Pulmonary artery endothelial cell (primary cell): ENCODE measurements at places on chromosomes 12 and 14.
A peak's percentile ranks its signal among the peaks of the same experiment; 100 is the strongest.

GRCh38 chr12:59382282-59383078 is 213.3 kb upstream of the SLC16A7 start:
- DNase-seq, result no peak

- DNase-seq, result no peak
Measured at GRCh38 chr14:105150026-105150367, 18.6 kb downstream of the JAG2 start.

- DNase-seq, result no peak
Measured at GRCh38 chr14:89166633-89167032, 250.4 kb downstream of the FOXN3 start.

DNA sequence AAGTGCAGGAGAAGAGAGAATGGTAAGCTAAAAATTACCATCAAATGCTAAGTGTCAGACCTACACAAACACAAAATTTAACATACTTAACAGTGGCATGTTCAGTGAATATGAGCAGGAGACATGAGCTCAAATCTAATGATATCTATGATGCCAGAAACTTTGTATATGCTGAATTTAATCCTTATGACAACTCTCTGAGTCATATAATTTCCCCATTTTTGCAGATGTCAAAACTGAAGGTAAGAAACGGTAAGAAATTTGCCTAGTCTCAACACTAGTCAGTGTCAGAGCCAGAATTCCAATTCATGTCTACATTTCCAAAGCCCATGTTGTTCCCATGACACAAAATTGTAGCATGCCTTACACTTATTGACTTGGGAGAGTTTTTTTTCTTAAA is 375.8 kb downstream of the APAF1 start:
- no peak for DNase-seq

GRCh38 chr14:98173305-98173704 is 1098.7 kb downstream of the BCL11B start:
- no peak for DNase-seq

GRCh38 chr12:31737763-31738162 is 8.9 kb upstream of the AMN1 start:
- no peak for DNase-seq

- peak; percentile 24 for DNase-seq
Measured at GRCh38 chr12:46585854-46586621, 213.5 kb upstream of the SLC38A2 start.

- no peak for DNase-seq
Measured at GRCh38 chr12:52612431-52613383, 5.7 kb downstream of the KRT73 start.

GRCh38 chr12:6423267-6424007 is 21.3 kb upstream of the CD27 start:
- DNase-seq, result peak; percentile 77

DNA sequence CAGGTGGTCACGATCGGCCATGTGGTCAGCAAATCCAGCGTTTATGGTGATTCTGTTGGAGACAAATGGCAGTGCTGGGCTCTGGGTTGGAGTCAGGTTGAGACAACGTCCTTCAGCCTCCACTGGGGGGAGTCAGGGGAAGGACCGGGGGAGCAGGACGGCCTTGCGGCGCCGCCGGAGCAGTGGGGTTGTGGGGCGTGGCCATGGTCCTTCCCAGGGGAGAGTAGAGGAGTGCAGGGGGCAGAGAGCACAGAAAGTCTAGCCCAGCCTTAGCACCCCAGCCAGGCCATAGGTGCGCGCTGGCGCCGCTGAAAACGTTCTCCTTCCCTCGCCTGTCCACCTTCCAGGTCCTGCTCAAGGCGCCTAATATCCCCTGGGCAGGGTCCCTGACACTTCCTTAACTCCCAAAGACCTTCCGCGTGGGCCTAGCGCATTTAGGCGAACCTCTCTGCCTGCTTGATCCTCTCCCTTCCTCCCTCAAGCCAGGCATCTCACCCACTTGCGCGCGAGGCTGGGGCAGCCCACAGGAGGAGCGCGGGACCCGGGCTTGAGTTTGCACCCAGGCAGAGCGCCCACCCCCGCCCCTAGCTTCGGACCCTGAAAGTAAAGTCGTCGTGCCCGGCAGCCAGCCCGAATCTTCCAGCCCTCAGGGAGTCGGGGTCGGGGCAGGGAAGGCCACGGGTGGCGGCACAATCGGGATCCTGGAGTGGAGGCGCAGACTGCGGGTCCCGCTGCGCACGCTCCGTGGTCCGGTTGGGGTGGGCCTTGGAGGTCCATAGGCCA is 3.1 kb upstream of the KIF26A start:
- DNase-seq, result no peak

- no peak for DNase-seq
Measured at GRCh38 chr12:4293299-4293965, 19.9 kb downstream of the CCND2 start.

DNA sequence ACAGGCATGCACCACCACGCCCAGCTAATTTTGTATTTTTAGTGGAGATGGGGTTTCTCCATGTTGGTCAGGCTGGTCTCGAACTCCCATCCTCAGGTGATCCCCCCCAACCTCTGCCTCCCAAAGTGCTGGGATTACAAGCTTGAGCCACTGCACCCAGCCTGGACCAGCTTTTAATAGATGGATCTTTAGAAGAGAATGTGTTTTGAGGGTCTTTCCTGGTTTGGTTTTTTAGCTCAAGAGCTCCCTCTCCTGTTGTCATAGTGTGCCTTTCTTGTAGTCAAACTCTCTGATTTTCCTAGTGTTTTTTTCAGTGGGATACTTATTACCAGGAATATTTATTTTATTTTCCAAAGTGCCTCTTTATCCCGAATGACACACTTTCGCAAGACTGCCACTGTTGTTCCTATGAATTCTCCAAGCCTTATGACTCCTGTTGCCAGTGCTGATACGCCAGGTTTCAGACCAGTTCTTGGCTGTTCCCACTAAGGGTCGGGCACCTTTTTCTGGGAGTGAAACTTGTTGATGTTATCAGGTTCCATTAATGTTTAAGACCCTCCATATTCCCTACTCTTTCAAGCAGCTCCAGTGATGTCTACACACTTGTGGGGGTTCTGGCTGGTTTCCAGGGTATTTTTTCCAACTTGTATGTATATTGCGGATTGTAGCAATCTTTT is 31.5 kb upstream of the LIMA1 start:
- no peak for DNase-seq

DNA sequence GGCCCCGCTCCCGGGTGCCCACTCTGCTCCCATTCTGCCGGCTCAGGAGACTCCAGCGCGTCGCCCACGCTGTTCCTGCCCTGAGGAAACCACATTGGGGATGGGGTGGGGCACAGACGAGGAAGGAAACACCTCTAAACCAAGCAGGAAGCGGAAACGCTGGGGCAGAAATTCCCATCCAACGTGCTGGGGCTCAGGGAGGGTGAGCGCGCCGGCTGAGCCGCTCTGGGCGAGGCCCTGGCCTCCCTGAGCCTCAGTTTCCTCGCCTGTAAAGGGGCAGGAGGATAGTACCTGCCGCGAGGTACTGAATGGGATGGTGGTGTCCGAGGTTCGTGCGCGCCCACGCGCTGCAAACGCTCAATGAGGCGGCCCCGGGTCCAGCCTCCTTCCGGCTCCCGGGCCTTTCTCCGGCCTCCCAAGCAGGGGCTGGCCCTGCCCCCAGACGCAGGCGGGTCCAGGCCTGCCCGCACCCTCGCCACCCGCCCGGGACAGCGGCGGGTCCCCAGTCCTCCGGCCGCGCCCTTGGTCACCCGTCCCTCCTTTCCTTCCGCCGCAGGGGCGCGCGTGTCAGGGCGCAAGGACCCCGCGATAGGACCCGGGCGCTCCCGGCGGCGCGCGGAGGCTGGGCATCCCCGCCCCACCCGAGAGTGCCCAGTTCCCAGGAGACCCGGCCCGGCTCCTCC is 673 bp downstream of the BEGAIN start:
- DNase-seq, result no peak

DNA sequence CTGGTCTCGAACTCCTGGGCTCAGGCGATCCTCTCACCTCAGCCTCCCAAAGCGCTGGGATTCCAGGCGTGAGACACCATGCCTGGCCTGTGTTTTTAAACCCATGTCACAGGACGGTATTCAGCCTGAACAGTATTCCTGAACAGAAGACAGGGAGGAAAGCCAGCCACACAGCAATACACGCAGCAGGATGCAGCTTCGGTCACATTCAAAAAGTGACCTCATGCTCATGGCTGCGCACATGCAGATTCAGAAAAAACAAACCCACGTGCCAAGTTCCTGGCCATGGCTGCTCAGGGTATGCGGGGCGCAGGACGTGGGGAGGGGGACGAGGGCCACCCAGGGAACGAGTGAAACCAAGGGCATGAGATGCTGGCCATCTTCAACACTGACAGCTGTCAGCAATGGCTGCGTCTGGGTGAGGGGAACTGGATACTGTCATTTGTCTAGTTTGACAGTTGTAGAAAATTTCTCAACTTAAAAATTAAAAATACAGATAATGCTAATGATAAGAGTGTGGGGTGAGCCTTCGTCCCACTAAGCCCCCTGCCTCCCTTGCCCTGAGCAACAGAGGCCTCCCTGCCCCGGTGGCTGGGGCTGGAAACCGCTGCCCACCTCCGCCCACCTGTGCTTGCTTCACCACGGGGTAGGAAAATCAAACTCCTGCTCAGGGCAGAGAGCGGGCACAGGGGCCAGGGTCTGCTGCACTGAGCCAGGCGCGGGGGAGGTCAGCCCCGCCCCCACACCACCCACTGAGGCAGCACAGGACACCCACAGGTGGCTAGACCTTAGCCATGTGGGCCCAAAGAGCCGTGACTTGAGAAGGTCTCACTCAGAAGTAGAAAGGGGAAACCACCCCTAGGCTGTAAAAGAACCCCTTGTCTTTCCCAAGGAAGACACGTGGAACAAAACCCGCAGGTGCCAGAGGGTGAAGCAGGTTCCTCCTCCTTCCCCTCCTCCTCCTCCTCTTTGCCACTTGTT is 84.2 kb downstream of the SCARB1 start:
- DNase-seq, result no peak

- DNase-seq, result no peak
Measured at GRCh38 chr12:59056966-59057365, 136.7 kb upstream of the LRIG3 start.

GRCh38 chr14:99065551-99065950 is 206.4 kb downstream of the BCL11B start:
- DNase-seq, result no peak

DNA sequence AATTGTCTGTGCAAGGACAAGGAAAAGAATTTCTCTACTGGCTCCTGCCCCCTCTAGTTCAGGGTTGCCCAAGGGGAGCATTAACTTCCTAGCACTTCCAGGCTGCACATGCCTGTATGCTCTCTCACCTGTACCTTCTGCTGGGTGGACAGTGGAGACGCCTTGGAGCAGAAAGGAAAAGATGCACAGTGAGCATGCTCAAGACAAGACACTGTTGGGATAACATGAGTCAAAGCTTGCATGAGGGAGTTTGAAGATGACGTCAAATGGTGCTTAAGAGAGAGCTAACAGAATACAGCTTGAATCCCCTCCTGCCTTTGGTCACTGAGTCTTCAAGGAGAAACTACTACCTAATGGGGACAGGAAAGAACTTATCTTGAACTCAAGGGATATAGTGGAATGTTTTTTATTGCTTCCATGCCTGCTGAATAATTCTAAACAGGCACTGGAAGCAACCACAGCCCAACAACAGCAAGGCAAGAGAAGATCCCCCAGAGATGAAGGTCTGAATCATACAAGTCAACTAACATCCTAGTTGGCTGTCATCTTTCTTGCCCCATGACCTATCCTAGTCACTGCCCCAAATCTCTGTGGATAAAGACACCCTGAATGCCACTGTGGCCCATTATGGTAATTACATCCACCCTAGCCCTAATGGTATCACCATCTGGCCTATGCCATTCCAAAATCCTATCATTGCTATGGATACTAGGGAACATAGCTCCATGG is 23.5 kb downstream of the RPS6KA5 start:
- no peak for DNase-seq

DNA sequence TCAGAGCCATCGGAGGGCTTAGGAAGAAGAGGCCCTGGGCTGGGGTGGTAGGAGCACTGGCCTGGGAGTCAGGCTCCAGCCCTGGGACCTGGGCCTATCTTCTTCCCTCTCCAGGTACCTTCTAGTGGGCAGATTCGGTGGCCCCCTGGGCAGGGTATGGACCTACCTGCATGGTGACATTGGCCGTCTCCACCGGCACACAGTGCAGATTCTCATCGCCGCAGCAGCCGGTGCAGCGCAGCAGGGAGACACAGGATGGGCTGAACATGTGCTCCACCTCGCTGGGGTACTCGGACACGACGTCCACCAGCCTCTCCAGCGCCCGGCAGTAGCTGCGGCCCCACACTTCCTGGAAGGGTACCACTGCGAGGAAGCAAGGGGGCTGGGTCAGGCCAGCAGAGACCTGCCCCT is 6.2 kb downstream of the PGF start:
- DNase-seq, result no peak

GRCh38 chr14:89957791-89958190 is 2.1 kb downstream of the TDP1 start:
- no peak for DNase-seq

DNA sequence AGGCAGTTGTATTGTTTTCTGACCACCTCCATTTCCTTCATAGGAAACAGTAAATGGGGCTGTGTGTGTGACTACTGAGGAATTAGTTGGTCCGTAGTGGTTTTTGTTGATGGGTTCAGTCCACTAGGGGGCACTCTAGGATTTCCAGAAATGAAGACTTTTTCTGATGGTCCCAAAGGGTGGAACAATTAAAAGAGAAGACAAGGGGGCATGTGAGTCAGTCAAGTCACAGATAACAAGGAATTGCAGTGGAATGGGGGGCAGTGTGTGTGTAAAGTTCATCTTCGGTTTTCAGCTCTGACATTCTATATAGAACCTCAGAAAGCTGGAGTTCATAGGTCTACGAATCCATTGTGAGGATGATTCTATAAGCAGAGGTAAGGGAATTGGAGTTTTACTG is 186.6 kb upstream of the OR4E1 start:
- DNase-seq, result no peak

- DNase-seq, result no peak
Measured at GRCh38 chr12:102043928-102044327, 17.9 kb downstream of the WASHC3 start.

- DNase-seq, result no peak
Measured at GRCh38 chr12:10068644-10069043, 30.1 kb downstream of the CLEC1A start.

GRCh38 chr12:56152132-56152755 is at the start of gene MYL6B:
Gene MYL6B, plus strand, starts transcription at chr12:56152587. Its CDS starts 1,332 bp downstream, at chr12:56153919.
- DNase-seq, result peak; percentile 64

- DNase-seq, result no peak
Measured at GRCh38 chr12:96375841-96376604, 24.2 kb downstream of the CDK17 start.

DNA sequence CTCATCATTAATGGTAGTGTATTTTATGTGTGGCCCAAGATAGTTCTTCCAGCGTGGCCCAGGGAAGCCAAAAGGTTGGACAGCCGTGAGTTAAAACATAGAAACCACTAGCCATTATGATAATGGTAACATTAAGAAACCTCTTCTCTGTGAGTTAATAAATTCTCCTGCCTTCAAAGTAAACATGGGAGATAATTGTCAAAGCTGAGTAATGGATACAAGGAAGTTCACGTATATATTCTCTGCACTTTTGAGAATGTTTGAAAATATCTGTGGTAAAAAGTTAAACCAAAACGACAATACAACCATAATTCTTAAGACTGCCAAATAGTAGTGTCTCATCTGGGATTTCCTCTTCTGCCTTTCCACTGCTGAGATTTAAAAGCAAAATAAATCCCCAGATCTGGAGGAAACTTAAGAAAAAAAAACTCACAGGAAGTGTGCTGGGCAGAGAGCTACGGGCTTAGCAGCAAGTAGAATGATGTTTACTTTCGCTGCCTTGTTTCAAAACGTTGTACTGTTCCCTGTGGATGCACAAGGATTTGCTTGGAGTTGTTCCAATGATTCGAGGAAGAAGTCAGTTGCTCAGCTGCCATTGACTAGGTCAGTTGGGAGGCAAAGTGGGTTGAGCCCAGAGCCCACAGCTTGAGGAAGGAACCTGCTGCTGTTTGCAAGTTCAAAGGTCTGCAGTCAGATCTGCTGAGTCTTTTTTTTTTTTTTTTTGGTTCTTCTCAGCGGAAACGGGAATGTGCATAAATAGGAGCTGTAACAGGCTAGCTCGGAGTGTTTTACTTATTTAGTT is 1.7 kb downstream of the TPCN1 start:
- DNase-seq, result peak; percentile 93
